ENCODE measurements at places on chromosomes 6 and 20.

- DNase-seq = no peak
These were observed 607 bp downstream of the LYRM2 start for GRCh38 chr6:89637960-89638319.

DNA sequence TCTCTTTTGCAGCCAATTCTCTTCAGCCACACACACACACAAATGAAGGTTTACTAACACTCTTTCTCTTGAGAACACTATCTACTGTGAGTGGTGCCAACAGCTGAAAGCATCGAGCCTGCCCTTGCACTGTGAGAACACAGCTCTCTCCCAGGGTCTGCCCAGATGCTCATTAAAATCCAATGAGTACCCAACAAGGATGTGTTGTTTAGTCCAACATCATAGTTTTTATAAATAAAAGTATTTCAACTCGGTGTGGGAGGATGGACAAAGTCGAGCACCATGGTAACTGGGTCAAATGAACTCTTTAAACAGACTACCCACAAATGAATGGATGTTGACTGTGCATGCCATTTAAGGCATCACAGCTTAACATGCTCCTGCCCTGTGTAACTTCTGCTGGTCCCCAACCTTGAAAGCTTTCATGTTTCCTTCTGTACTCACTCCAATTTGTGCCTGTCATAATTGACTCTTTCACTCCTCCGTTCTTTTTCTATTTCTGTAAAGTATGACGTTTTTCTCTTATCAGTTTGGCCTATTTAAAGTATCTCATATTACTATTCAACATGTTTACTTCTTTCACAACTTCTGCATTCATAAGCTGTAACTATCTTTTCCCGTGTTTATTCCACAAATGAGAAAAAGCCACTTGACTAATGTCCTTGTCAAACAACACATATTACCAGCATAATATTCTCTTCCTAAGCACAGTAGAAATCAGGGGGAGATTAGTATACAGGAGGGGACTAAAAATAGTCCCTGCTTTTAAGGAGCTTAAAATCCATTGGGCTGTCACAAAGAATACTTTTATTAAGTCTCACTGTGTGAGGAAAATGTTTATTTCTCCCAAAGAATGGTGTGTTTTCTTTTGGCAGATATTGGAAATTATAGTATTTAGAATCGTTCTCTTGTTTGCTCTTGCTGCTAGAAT lies 215.4 kb downstream of the RFPL4B start:
- DNase-seq = no peak

GRCh38 chr6:97591955-97592354 lies 308.9 kb upstream of the MMS22L start:
- DNase-seq = no peak

DNA sequence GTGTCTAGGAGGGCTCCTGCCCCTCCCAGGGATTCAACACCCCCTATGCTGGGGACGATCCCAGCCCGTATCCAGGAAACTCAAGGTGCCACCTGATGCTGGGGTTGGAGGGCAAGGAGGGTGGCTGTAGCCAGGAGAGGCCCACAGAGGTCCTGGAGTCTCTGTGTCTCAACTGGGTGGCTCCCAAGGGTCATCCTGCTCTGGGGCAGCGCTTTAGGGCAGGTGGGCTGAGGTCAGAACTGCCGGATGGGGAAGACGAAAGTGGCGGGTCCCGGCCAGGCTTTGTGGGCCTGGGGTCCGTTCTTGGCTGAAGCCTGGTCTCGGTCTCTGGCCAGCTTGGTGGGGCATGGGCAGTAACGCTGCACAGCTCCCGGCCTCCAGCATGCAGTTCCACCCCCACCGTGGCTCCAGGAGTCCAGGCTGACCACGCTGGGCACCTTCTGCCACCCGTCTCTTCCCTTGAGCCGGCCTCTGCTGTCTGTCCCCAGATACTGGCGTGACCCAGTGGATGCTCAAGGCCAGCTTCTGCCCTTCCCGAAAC lies 2.8 kb upstream of the COL20A1 start:
- no peak for DNase-seq

- DNase-seq = no peak
These were observed 381 bp upstream of the BICRAL start for GRCh38 chr6:42781546-42781795.

- no peak for DNase-seq
These were observed 20.7 kb downstream of the NDUFAF4 start for GRCh38 chr6:96876886-96877545.

- no peak for DNase-seq
These were observed 107.2 kb downstream of the LY86 start for GRCh38 chr6:6695625-6696276.

DNA sequence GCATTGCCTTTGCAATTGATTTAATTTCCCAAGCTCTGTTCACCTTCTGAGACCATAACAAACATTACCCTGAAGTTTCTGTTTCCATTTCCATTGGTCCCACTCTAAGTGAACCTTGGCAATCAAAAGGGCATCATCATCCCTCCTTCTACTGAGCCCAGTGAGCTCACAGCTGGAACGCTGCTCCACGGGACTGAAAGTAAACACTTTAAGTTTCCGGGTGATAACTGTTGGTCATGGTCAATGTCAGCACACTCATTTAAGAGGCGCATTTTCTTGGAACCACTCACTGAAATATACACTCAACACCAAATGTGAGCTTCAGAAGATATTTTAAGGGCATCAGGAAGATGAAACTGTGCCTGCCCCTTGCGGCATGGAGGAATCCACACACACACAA lies 37.1 kb upstream of the RPS6KA2 start:
- no peak for DNase-seq

- DNase-seq = no peak
These were observed 670.9 kb downstream of the HTR1B start for GRCh38 chr6:76792394-76792793.

GRCh38 chr20:54477191-54477955 lies 2.0 kb downstream of the DOK5 start:
- no peak for DNase-seq

- no peak for DNase-seq
These were observed 16.9 kb upstream of the FANCE start for GRCh38 chr6:35435074-35435837.

GRCh38 chr6:31622684-31623091 lies 2.2 kb downstream of the PRRC2A start:
- no peak for DNase-seq

GRCh38 chr20:63397155-63397843 lies 36.1 kb upstream of the CHRNA4 start:
- no peak for DNase-seq

DNA sequence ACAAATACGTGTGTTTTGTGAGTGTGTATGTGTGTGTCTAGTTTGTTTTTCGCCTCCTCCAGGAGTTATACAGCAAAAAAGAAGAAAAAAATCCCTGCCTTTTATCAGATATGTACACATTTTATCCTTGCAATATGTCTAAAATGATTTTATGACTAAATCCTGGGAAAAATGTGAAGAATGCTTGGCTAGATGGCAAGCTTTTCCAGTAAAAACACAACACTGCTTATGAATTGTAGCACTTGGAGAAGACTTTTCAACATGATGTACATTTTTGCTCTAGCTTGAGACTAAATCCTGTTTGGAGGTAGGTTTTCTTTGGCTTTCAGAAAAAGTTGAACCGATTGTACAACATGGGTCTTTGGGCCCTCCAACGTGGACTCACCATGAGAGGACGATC lies 160.2 kb downstream of the GMPR start:
- DNase-seq = no peak

GRCh38 chr6:167487749-167488664 lies 163.1 kb downstream of the TTLL2 start:
- DNase-seq = no peak

Data from stimulated activated CD4-positive, alpha-beta T cell treated with anti-CD3 and anti-CD28 coated beads, Interleukin-4, amount 100 ng/mL, for 48 hours (primary cell).